ENCODE measurements at places on chromosomes 13 and 19.

GRCh38 chr19:18745931-18746330, 45.2 kb downstream of the COMP start:
- no peak for DNase-seq

GRCh38 chr19:33447336-33448158, 74.0 kb downstream of the CEBPG start:
- DNase-seq: no peak

GRCh38 chr13:59103004-59103768, 1060.5 kb downstream of the DIAPH3 start:
- DNase-seq: no peak

DNA sequence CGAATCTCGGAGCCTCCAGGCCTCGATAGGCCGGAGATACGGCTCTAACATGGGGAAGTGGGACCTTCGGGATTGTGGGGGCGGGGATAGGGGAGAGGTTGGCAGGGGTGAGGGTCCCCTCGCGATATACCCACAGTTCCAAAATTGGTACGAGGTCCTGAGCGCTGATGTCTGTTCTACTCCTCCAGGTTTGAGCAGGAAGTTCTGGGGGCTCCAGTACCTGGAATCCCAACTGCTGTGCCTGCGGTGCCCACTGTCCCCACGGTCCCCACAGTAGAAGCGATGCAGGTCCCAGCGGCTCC, 447 bp downstream of the RBM42 start:
- DNase-seq: no peak

DNA sequence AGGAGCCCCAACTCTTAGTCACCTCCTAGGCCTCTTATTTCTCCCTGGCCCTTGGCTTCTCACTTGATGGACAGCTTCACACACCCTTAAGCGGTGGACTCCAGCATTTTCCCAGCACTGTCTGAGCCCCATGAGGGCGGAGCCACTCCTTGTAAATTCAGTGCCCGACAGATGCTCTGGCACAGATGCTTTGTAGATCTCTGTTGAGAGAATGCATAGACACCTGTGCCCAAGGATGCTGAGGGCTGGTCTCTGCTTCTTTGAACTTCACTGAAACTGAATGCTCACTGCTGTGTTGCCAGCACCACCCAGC, 3.3 kb downstream of the SYCN start:
- no peak for DNase-seq

DNA sequence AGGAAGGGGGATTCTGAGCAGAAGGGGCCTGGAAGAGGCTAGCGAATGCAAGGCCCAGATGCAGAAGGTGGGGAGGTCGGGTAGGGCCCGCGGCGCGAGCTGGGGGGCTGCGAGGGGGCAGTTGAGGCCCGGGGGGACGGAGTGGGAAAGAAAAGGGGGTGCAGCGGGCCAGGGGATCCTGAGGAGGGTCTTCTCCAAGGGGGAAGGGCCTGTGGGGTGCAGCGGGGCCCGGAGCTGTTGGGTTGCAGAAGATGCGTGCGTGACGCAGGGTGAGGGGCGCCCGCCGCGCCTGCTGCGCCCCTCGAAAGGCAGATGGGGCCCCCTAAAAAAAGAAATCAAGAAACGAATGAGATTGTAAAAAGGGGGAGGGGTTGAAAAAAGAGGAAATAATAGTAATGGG, 313 bp downstream of the ZNF541 start:
- DNase-seq: no peak

DNA sequence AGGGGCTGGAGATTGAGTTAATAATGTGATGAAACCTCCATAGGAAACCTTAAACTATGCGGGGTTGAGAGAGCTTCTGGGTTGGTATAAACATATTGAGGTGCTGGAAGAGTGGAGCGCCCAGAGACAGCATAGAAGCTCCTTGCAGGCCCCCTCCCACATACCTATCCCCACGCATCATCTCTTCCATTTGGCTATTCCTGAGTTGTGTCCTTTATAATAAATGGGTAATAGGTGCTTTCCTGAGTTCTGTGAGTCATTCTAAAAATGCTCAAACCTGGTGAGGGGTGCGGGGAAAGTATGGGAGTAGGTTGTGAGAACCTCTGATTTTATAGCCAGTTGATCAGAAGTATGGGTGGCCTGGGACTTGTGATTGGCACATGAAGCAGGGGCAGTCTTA, 14.6 kb downstream of the CCDC122 start:
- no peak for DNase-seq

GRCh38 chr13:37870895-37871550, 1.5 kb upstream of the TRPC4 start:
- no peak for DNase-seq

GRCh38 chr13:111262715-111263114, 57.7 kb upstream of the TEX29 start:
- no peak for DNase-seq

- DNase-seq: no peak
Observed at GRCh38 chr13:57353831-57354230, 186.8 kb downstream of the PRR20E start.

DNA sequence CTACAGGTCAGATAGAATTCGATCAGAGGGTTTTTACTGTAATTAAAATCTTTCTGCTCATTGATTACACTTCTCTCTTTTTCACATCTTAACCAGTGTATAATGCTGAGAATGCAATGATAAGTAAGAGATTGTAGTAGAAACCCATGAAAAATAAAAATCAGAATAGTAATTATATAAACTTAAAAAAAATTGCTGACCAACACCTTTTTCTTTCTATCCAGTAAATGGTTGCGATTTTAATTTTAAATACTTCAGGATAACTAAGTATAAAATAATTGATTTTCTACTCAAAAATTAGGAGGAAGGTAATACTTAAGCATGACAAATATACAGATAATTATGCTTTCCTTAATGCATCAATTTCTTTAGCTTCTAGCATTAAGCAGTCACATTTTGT, 910.6 kb upstream of the GPC6 start:
- no peak for DNase-seq

All from CD4-positive, alpha-beta T cell treated with Interleukin-10 for 1 hour (primary cell).